Sciatic nerve (tissue), 2 donors: ENCODE measurements at places on chromosomes 11 and 22.

- DNase-seq: no peak
Observed at GRCh38 chr11:47328449-47329390, 23.8 kb downstream of the MYBPC3 start.

GRCh38 chr11:75576499-75576918, 14.5 kb downstream of the SERPINH1 start:
- DNase-seq: peak; percentile 80

DNA sequence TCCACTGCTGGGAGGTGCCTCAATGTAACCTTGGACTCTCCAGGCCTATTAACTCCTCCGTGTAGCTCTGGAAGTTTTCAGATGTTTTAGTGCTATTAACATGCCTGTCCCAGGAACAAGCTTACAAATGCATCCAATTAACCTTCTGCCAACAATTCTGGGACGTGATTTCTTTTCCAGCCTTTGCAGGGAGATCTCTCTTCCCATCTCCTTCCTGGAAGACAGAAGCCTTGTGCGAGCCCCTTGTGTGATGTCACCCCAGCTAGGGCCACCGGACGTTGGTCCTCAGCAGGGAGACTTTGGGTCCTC, 47.7 kb upstream of the SYT7 start:
- no peak for DNase-seq

DNA sequence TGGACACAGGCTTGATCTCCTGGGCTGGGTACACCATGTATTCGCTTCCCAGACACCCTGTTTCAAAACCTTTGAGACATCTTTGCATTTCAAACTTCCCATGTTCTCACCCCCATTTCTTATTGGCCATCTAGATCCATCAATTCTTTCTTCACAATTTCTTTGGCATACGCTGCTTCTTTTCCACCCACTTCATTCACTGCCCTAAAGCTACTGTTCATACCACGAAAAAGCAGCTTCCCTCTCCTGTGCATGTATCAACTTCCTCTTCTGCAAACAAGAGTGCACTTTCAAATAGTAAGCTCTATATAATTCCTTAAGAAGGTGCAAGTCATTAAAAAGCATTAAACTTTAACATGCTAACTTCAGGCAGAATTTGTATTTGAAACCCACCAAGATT, 21.4 kb downstream of the UVRAG start:
- DNase-seq: no peak

- DNase-seq: no peak
Observed at GRCh38 chr11:7381937-7382336, 103.4 kb upstream of the OLFML1 start.

- no peak for DNase-seq
Observed at GRCh38 chr11:108536783-108537182, 38.6 kb upstream of the POGLUT3 start.

- DNase-seq: peak; percentile 66
Observed at GRCh38 chr11:62324731-62325556, 12.3 kb upstream of the ASRGL1 start.

DNA sequence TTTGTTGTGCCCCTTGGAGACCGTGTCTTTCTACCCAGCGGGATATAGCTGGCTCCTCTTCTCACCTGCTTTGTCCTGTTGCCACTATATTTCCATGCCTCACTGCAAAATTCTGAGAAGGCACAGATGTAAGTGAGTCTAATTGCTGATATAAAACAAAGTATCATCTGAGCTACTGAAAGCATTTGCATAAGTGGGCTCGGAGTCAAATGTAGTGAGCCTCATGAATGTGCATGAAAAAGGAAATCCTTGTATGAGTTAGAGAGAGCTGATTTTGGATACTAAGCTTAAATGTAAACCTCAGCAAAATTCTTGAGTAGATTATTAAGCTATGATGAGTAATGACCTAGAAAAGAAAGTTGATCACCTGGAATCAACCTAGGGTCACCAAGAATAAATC, 13.9 kb downstream of the OVCH2 start:
- DNase-seq: no peak

DNA sequence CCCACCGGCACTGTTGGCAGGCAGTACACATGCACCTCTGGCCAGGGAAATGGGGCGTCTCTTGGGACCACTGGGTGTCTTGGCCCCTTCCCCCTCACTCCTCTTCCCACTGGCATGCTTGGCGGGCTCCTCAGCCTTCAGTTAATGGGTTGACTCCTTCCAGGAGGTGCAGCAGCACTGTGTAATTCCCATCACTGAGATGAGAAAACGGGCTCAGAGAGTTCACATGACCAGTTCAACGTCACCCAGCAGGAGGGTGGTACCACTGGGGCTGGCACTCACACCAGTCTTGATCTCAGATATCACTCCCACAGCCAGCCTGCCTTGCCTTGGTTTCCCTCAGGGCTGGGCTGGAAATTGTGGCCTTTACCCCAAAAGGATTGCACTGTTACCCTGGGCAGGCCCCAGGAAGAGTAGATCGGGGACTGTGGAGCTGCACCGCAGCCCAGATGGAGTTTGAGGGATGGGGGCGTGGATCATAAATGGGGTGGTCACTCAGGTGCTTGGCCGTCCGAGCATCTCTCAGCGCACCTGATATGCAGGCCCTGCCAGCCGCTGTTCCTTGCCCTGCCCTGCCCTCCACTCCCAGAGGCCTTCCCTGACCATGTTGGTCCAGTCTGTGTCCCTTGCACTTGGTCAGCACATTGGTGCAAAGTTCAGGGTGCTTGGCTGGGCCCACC, 16.9 kb downstream of the CAPN5 start:
- DNase-seq: peak; percentile 51

DNA sequence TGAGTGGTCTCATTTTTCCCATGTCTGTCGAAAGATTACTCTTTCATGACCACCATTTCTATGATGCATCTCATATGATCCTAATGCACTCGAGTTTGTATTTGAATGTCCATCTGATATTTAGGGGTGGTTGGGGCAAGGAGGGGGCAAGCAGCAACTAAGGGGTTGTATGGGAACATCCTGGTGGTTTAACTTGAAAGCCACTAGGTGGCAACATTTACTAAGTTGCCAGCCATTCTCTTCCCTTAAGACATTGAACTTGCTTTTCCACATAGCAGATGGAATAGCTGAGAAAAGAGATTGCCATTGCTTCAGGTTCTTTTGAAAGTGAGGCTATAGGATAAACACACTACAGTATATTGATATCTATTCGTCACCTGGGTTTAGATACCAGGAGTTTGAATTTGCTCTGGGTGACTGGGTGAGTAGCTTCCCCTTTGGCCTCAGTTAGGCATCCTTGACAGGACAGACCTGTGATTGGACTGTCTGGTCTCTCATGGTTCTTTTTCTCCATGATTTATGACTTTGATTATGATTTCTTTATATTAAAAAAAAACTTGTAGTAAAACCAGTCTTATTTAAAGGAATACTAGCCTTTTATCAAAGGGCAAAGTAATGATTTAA, 32.4 kb downstream of the NF2 start:
- no peak for DNase-seq

DNA sequence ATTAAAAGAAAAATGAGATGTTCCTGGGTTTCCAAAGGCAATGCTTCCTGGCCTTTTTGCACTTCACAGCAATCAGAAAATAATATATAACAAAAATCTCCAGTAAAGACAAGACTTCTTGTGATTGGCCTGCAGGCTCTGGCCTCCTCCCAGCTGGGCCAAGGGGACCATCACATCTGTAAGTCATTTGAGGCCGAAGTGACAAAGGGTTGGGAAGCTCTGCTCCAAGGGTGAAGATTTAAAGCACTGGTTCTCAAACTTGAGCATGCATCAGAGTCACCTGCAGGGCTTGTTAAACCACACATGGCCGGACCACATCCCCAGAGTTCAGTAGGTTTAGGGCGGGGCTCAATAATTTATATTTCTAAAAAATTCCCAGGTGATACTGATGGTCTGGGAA, 32.1 kb downstream of the ARFGAP2 start:
- DNase-seq: no peak

- DNase-seq: no peak
Observed at GRCh38 chr11:119262668-119263351, 54.1 kb downstream of the MCAM start.

DNA sequence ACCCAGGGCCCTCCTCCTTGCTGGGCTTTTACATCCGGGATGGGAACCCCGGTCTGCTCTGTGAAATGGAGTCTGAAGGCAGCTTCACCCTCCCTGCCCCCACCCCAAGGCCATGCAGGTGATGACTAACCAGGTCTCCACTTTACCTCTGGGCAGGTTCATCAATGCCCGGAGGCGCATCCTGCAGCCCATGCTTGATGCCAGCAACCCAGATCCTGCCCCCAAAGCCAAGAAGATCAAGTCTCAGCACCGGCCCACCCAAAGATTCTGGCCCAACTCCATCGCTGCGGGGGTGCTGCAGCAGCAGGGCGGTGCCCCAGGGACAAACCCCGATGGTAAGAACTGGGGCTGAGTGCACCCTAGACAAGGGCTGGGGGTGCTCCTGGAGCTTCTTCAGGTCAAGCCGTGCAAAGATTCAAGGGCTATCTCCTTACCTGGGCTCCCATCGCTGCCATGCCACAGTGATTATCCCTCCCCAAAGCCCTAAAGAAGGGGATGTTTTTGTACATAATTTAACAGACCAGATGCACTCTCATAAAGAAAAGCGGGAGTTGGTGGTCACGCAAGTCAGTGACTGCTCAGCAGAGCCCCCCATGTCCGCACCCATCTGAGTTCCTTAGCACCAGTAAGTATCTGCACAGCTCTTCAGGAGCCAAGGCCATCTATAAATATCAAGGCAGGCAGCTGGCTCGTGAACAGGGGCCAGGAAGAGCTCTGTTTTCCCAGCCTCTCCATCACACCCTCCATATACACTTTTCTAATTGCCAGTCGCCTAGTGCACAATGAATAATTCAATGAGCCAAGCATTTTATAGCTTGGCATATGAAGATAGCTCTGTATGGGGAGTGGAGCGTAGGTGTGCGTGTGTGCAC, 66.0 kb downstream of the FEZ1 start:
- no peak for DNase-seq

GRCh38 chr11:72224564-72225410, at the start of gene INPPL1:
Gene INPPL1, plus strand, starts transcription at chr11:72224767. Its CDS starts 218 bp downstream, at chr11:72224985.
- DNase-seq: no peak

DNA sequence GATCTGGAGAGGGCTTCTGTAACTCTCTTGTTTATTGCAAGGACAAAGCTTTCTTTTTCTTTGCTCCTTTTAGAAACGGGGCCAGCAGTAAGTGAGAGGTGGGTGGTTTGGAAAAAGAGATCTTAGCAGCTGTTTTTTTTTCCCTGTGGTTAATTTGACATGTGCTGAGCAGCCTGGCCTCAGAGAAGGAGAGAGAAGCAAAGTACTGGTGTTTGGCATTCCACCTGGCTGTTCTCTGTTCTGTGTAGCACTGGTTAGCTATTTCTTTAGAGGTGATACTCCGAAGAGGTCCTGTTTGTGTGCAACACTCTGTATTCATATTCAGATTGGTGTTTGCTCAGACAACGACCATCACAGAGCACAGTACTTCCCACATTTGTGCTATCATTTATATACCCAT, 80.8 kb upstream of the SORL1-AS1 start:
- no peak for DNase-seq

DNA sequence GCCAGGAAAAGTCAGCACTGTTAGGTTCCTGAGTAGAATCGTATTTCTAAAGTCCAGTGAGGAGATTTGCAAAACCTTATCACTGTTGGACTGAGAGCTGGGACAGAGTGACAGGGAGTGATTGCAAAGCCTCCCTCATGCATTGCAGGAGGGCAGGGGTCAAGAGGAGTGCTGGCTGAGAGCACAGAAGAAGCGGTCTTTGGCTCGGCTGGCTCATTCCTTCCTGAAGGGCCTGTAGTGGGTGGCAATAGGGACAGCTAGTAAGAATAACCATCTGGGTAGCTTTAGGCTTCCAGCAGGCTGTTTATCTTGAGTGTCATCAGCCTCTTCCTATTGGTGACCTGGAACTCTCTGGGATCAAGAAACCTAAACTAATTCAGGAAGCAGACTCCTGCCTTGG, 53.4 kb downstream of the CD44 start:
- no peak for DNase-seq

GRCh38 chr11:119589001-119589400, 140.0 kb downstream of the NECTIN1 start:
- DNase-seq: no peak

DNA sequence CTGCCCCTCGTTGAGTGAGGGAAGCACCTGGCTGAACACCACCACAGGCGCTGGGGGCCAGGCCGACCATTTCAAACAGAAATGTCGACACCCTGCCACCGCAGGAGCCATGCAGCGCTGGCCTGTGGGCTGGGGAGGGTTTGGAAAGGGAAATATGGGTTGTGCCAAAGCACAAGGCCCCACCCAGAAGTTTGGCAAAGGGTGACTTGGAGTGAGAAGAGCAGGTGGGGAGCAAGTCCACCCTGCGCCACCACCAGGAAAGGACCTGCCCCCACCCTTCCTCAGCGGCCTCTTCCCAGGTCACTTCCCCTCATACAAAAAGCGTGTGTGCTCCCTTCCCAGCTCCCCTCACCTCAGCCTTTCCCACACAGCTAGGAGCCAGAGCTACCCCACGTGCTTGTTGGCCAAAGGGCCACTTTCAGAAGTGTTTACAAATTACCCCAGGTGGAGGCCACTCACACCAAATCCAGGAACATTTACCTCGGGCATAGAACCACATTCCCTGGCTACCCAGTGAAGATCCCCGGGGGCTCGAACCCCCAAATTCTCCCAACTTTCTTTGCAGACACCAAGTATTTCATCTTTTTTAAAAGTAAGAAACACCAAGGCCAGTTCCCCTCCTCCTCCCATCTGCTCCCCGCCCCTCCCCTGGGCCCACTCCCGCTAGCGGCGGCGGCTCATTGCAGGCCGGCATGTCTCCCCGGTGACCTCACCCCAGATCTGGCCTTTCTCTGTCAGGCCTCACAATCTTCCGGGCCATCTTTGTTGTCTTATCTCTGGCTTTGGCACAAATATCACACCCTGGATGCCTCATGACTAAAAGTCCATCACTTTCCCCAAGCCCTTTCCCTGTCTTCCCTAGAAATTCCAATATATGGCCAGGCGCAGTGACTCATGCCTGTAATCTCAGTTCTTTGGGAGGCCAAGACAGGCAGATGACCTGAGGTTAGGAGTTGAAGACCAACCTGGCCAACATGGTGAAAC, 20.5 kb upstream of the SCGB1A1 start:
- DNase-seq: peak; percentile 65

DNA sequence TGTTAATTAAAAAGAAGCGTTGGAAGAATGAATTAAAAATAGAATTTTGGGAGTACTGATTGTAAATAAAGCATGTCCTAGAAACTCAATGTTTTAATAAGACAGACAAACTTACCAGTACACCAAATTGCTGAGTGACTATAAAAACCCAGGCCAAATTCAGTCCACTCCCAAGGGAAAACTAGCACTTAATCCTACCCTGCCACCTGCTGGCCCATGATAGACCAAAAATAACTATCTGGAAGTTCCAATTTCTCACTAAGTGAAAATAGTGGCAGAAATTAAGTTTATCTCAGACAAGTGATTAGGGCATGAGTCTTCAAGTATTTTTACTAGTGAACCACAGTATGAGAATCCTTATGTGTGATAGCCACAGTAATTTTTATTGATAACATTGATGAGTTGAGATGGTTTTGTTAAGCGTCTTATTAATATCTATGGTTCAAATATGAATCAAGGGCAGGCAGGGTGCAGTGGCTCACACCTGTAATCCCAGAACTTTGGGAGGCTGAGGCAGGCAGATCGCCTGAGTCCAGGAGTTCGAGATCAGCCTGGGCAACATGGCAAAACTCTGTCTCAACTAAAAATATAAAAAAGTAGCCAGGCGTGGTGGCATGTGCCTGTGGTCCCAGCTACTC, 9.8 kb upstream of the DDX10 start:
- no peak for DNase-seq

- DNase-seq: no peak
Observed at GRCh38 chr11:14645015-14645912, 1.7 kb downstream of the PDE3B start.

GRCh38 chr22:32476281-32477195, 1.9 kb downstream of the FBXO7 start:
- no peak for DNase-seq

- DNase-seq: no peak
Observed at GRCh38 chr11:110314366-110315095, 18.1 kb upstream of the RDX start.
